ENCODE measurements at places on chromosomes 2 and 18.

DNA sequence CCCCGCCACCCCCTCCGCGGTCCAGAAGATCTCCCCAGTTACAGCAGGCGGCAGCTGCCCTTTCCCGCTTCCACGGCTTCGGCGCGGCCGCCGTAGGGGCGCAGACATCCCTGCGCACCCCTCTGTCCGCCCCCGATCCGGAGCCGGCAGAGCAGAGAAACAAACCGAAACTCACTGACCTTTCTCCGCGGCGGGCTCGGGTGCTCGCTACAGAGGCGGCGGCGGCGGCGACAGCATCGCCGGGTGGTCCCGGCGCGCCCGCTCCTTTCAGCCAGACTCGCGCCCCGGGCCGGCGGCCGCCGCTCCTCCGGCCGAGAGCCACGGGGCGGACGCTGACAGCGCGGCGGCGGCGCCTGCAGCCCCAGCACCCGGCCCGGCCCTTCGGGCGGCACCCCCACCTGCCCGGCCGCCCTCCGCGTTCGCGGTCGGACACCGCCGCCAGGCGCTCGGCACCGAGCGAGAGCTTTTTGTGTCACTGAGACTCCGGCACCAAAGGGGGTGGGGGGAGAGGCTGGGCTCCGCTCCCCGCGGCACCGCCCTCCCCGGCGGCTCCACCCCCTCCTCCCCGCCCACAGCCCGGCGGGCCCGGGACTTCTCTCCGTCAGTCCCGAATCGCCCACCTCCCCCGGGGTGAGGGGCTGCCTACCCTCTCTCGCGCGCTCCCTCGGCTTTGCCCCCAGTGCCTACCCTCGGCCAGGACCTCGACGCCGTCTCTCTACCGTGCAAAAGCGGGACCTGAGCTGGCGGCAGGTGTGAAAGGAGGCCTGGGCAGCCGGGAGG, 1.4 kb upstream of the RNF152 start:
- DNase-seq, result peak; percentile 67

DNA sequence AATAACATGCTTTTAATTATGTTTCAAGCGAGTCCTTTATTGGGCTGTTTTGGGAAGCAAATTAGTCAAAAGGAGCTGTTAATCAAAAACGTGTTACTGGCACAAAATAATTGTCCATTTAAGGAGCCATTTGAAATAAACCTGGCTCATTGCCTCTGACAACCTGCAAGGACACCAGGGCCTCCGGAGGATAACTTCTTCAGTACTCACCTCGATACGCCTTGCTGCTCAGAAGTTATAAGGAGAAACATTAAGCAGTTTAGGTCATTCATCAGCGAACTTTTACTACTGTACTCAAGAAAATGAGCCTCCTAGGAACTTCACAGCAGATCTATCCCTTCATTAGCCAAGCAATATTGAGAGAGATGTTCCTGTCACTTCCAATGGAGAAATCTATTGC, 1579.2 kb upstream of the ACVR2A start:
- DNase-seq, result no peak

GRCh38 chr18:79642626-79643025, 37.0 kb upstream of the CTDP1 start:
- no peak for DNase-seq

GRCh38 chr18:24736662-24737330, 276.4 kb downstream of the HRH4 start:
- no peak for DNase-seq

- DNase-seq, result peak; percentile 65
These were observed at the start of gene ANKMY1 for GRCh38 chr2:240557808-240558207. ANKMY1 (minus strand) TSS chr2:240557988; CDS start chr2:240557335, 653 bp downstream.

DNA sequence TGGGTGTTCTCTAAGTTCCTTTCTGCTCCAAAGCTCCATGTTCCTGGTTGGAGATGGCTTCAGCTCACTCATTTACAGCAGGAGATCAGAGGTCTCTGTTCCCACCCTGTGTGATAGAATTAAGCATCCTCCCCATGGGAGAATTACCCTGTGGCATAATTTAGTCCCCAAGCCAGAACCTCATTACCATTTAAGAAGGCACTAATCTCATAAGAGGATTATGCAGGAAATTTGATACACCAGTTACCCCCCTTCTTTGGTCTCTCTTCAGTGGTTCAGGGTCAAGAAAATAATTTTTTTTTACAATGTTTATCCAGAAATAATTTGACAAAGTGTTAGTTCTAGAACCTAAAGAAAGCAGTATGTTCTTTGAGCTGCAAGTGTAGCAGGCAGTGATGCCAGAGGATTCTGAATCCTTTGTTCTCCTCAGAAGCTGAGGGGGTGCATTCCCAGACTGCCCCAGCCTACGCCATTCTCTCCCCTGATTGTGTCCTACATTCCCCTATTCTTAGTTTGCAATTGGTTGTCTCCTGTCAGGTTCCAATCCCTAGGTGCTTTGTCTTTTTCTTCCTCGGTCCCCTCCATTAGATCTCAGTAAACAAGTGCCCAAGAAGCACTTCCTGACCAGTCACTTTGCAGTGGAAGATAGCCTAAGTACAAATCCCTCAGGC, 163.6 kb downstream of the PRKCE start:
- DNase-seq, result no peak

DNA sequence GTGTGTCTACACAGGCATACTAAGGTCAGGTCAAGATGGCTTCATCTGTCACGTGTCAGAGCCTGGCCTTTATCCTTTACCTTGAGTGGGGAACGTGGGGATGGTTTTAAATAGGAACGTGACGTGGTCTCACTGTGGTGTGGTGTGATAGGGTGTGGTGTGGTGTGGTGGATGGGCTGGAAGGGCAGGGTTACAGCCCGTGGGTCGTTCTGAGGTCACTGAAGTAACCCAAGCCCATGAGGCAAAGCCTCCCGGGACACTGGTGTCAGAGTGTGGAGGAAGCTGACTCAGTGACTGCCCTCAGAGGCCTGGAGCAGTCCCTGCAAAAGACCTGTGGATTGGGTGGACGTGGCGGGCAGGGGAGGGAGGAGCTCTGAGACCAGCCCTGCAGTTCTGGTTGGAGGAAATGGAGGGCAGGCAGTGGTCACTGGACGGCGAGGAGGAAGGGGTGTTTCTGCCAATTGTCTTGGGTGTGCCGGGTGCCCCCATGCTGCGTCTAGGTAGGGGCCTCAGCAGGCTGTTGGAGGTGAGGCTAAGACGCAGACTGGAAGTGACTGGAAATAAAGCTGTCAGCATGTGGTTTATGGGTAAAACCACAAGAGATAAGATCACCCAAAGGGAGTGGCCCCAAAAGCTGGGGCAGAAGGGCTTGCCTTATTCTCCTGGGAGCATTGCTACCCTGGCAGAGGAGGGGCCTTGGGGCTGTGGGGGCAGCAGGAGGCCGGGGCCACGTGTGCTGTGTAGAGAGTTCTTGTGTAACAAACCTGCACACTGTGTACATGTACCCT, 84.8 kb downstream of the SH3RF3 start:
- peak; percentile 55 for DNase-seq

GRCh38 chr18:5469340-5469739, 74.5 kb downstream of the EPB41L3 start:
- no peak for DNase-seq

DNA sequence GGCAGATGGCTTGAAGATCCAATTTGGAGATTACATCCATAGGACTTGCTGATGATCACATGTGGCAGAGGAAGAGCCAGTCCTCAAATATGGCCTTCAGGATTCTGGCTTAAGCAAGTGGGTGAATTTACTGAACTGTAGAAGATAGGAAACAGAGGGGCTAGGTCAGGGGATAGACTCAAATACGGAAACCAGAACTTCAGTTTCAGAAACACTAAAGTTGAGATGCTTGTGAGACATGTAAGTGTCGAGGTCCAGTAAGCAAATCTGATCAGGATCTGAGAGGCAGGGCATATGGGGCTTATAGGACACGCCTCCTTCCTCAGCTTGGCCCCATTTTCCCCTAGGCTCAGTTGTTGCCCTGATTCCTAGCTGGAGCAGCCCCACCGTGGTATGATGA, 107.7 kb downstream of the LBH start:
- no peak for DNase-seq

GRCh38 chr2:88061295-88061694, 5.7 kb upstream of the KRCC1 start:
- no peak for DNase-seq

DNA sequence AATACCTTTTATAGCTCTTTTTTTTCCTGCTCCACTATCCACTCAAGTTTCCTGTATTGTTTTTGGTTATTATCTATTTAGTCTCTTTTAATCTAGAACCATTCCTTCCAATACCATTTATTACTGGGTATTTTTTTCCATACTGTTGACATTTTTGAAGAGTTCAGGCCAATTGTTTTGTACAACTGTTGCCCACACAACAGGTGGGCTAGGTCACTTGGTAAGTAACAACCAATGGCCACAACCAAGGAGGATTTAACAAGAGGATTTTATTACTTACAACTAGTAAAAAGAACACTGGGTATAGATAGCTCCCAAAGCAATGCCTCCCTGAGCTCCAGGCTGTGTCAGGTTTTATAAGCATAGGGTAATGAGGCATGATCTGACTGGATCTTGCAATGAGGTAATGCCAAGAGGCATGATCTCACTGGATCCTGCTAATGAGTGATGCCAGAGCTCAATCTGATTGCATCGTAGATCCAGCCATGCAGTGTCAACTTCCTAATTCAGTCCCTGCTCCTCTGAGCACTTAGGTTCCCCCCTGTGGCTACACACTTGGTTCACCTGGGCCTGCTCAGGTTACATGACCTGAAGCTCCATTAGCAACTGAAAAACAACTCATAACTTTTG, 7.1 kb upstream of the CEP68 start:
- no peak for DNase-seq

DNA sequence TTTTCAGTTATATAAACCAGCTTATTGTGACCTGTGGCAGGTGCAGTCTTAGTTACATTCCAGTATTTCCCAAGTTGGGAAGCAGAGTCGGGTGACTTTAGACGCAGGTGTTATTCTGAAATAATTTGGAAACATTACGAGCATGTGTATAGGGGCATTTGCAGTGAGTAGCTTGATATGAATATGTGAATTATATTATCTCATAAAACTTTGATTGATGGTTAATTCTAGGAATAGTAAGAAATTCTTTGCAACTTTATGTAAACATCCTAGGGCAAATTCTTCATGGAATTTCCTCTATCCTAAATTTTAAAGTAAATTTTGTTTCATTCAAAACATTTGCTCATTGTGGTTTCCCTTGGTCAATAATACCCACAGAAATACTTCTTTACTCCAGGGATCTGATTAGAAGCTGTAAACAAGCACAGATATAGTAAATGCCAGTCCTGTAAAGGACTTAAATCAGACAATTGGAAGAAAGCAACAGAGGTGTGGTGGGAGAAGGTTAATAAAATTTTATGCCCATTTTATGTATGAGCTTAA, 580.6 kb upstream of the CDH2 start:
- DNase-seq, result no peak

DNA sequence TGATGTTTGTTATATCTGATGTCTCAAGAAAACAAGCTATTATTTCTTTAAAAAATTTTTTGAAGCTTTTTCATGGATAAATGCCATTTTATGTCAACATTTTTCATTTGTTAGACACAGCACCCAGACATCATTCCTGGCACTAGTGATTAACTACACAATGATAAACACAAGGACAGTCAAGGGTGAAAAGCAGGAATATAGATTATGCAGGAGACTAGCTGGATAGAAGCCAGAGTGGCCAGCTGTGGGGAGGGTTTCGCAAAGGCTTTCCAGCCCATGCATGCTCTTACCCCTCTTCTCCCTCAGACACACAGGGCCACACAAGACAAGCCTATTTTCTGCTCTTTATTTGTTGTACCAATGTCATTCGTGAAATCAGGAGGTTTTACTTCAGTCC, 127.1 kb upstream of the TTC39C start:
- no peak for DNase-seq

- DNase-seq, result no peak
These were observed 116.5 kb upstream of the SPATS2L start for GRCh38 chr2:200189964-200190363.

DNA sequence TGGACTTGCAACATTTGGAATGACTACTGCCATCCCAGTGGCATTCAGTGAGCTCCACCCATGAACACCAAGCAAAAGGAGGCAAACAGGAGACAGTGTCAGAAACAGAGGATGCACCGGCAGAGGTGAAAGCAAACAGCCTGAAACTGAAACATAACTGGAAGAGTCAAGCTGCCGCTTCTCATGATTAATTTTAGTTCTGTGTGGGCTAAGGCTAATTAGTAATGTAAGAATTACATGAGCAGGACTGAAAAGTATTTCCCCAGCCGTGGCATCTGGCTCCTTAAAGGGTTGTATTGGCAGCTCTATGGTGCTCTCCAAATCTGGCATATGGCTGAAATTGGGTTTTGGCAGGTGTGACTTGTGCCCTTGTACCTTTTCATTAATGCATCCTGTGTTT, 1108.1 kb downstream of the TSN start:
- DNase-seq, result no peak

DNA sequence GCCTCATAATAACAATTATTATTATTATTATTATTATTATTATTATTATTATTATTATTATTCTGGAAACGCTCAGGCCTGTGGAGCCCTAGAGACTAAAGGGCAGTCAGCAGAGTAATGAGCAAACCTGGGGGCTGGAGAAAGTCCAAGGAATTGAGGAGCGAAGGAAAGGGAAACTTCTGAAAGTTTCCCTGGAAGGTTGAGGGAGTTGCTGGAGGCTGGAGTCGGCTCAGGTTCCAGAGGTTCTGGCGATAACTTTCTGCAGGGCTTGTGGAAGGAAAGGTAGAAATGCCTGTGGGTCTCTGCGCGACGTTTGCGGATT, 9.2 kb downstream of the POU3F3 start:
- no peak for DNase-seq

DNA sequence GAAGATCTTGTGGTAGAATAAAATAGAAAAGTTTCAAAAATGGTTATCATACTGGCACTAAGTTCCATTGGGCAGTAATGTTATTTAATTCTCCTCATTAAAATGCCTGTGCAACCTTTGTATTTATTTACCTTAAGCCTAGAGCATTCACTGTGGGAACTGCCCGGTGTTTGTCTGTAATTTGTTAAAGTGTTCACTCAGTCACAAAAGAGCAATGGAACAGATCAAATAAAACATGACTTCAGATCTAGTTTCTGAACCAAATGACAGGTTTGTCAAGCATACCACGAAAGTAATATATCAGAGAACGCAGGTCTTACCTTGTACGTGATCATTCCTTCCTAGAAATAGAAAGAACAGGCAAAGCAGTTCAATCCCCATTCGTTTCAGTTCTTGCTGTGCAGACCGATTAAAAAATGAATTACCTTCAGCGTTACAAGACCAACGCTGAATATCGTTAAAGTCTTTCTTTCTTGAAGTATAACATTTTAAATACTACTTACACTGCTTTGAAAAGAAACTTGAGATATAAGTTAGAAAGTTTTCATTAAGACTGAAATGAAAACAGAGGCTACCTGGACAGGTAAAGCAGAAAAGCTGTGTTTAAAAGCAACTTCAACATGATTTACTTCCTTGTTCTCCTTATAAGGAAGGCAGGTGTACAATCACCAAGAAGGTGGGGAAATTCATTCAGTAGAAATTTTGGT, at the start of gene ITGB6:
TSS of gene ITGB6 (minus strand) at position 590 of the 707 bp plus-strand sequence. CDS start at position 381, 209 bp downstream.
- DNase-seq, result no peak
